CD4-positive, alpha-beta T cell (primary cell): ENCODE measurements at places on chromosomes 6 and 20.

GRCh38 chr20:34871966-34872621, 562 bp downstream of the GGT7 start:
- no peak for DNase-seq
- H3K27ac ChIP-seq, result peak overlapping the region; percentile 14
- H3K4me3 ChIP-seq, result peak overlapping the region; percentile 61
- no peaks in the 10 kb centered on the region for H3K27me3 ChIP-seq
- H3K4me1 ChIP-seq, result peaks cover 52% of the 10 kb centered on the region

DNA sequence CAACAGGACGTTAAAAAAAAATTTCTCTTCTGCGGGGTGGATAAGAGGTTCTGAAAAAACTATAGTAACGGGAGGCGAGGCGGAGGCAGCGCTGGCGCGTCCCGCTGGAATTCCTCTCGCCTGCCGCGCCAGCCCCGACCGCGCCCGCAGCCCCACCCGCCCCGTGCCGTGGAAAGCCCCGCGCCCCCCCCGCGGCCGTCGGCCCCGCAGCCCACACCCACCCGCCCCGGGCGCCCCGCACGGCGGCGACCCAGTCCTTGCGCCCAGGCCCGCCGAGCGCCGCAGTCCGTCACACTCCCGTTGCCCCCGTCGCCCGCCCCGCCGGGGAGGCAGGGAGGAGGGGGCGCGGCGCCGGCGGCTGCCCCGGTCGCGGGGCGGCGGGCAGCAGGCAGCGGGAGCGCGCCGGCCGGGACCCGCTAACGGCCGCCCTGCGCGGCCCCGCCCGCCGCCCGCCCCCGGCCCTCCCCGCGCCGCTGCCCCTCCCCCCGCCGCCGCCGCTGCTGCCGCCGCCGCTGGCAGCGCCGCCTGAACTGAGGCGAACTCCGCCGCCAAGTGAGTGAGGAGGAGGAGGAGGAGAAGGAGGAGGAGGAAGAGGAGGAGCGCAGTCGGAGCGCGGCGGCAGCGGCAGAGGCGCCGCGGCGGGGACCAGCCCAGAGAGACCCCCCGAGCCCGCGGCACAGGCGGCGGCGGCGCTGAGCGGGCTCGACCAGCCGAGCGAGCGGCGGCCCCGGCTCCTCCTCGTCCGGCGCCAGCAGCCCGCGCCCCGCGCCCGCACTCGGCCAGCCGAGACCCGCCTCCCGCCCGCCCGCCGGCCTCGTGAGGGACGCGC, at the start of gene QKI:
TSS of gene QKI (plus strand) at position 602 of the 829 bp plus-strand sequence. CDS start 476 bp downstream, outside the sequence.
- H3K4me1 ChIP-seq, result peaks cover 3% of the 10 kb centered on the region
- H3K27me3 ChIP-seq, result no peaks in the 10 kb centered on the region
- H3K4me3 ChIP-seq, result peak within 1 kb of the TSS; percentile 83
- H3K27ac ChIP-seq, result peak within 1 kb of the TSS; percentile 93

DNA sequence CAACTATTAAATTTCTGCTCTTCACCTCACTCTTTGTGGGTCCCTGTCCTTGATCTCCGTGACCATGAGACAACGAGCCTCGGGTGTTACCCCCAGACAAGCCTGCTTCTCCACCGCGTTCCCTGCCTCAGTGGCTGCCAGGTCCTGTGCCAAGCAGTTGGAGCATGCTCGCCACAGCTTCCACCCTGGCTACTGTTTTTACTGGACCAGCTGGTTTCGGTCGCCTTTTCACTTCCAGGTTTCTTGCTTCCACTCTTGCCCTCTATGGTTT, 5.6 kb downstream of the TP53RK start:
- H3K36me3 ChIP-seq, result peaks cover 33% of the 10 kb centered on the region
- H3K27me3 ChIP-seq, result no peaks in the 10 kb centered on the region
- peaks cover 35% of the 10 kb centered on the region for H3K4me1 ChIP-seq
- H3K27ac ChIP-seq, result no peak overlapping the region
- DNase-seq, result no peak

- H3K4me3 ChIP-seq, result no peak overlapping the region
- H3K27me3 ChIP-seq, result no peaks in the 10 kb centered on the region
- H3K27ac ChIP-seq, result no peak overlapping the region
- H3K36me3 ChIP-seq, result no peaks in the 10 kb centered on the region
Measured at GRCh38 chr20:53929974-53930650, 140.3 kb downstream of the BCAS1 start.

- H3K27me3 ChIP-seq, result no peaks in the 10 kb centered on the region
- H3K36me3 ChIP-seq, result no peaks in the 10 kb centered on the region
Measured at GRCh38 chr20:60052322-60052721, 94.1 kb downstream of the CDH26 start.

DNA sequence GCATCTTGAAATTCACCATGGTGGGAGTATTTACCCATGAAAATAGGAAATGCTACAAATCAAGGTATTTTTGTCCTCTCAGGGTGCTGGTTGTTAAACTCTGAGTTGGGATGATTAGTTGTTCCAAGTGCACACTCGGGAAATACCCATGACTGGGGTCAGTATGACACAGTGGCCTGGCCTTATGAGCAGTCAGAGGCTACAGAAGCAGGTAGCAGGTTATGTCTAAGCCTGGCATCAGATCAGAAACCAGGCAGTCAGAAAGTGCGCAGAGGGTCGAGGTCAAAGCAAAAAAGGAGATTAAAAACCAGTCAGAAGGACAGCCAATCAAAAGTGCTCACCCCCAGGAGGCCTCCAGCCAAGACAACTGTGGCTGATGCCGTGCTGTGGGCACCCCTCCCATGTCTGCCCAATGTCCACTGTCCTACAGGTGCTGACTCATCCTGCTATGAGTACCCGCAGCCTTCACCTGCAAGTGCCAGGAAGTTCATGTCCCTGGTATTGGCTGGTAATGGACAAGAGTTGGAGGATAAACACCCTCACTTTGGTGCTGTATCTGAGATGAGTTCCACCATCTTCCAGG, 117.4 kb upstream of the SLC24A3 start:
- H3K27me3 ChIP-seq, result no peaks in the 10 kb centered on the region
- H3K4me1 ChIP-seq, result no peaks in the 10 kb centered on the region
- H3K36me3 ChIP-seq, result no peaks in the 10 kb centered on the region
- no peak overlapping the region for H3K27ac ChIP-seq

DNA sequence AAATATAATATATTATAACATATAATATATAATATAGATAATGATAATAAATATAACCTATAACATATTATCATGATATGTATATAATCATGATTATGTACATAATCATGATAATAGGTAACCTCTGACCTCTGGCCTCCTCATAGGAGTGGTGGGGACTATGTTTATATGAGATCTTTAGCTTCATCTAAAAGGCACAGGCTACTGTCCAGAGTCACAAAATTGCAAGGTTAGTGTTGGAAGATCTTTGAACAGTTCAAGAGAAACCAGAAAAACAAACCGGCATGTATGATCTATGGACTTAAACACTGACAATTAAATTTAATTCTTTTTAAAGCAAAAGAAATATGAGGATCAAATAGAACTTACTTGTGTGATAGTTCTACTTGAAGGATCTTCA, 55.7 kb upstream of the TINAG start:
- no peak for DNase-seq
- H3K27ac ChIP-seq, result no peak overlapping the region
- H3K4me3 ChIP-seq, result no peak overlapping the region
- no peaks in the 10 kb centered on the region for H3K4me1 ChIP-seq
- no peaks in the 10 kb centered on the region for H3K36me3 ChIP-seq

DNA sequence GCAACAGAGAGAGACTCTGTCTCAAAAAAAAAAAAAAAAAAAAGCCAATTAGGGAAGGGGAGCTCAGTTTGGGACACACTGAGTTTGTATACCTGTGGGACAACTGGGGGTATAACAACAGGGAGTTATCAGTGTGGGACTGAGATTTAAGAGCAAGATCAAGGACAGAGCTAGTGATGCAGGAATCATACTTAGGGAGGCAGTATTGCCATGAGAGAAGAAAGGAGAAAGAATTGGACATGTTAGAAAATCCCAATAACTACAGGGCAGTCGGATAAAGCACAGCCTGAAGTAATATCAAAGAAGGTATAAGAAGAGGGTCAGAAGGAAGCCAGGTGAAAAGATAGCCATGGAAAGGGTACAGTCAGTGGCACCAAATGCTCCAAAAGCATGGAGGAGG, 121.2 kb downstream of the PTPRT start:
- H3K36me3 ChIP-seq, result no peaks in the 10 kb centered on the region
- H3K4me3 ChIP-seq, result no peak overlapping the region
- no peak for DNase-seq
- no peak overlapping the region for H3K27ac ChIP-seq

DNA sequence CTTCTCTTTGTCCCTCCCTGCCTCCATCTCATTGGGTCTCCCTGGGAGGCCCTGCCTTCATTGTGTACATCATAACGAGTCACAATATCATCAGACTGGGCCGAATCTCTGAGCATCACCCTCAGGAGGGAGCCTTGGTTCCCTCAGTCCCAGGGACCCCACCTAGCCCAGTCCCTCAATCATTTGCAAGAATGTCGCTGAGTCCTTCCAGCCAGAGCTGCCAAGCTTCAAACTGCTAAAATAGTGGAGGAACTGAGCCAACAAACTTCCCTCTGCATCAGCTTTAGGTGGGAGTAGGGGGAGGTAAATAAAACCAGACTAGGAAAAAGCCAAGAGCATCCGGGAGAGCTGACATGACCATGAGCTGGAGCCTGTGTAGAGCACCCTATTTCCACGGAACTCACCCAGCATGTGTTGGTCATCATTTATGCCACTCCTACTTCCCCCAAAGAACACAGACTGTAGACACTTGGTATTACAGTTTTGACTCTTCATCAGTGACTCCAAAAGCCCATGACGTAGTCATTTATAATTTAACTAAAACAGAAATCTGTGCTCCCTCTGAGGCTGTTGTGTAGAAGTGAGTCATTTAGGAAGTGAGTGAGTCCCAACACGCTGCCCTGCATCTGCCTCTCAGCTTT, 28.8 kb upstream of the IL17A start:
- no peak overlapping the region for H3K4me3 ChIP-seq
- no peaks in the 10 kb centered on the region for H3K4me1 ChIP-seq
- no peak overlapping the region for H3K27ac ChIP-seq
- DNase-seq, result no peak
- no peaks in the 10 kb centered on the region for H3K36me3 ChIP-seq
- H3K27me3 ChIP-seq, result peaks cover 6% of the 10 kb centered on the region

GRCh38 chr6:158516098-158516497, 43.8 kb upstream of the TMEM181 start:
- DNase-seq, result no peak
- H3K27me3 ChIP-seq, result peaks cover 2% of the 10 kb centered on the region
- H3K4me1 ChIP-seq, result peaks cover 42% of the 10 kb centered on the region
- no peaks in the 10 kb centered on the region for H3K36me3 ChIP-seq

DNA sequence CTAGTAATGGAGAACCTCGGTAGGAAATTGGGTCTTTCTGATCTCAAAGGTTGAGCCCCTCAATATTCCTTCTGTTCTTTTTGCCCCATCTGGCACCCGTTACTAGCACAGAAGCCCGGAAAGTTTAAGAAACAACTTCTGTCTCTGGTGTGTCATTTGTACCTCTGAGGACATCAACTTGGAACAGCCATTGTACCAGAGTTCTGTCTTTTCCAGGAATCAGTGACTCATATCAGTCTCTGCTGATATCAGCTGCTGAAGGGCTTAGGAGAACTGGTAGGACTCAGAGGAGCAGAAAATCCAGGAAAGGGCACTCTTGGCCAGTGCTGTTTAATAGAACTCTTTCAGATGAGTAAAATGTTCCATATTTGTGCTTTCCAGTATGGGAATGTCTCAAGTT, 78.3 kb upstream of the CHD6 start:
- no peak for DNase-seq
- no peak overlapping the region for H3K27ac ChIP-seq
- H3K4me3 ChIP-seq, result no peak overlapping the region
- no peaks in the 10 kb centered on the region for H3K36me3 ChIP-seq
- H3K27me3 ChIP-seq, result no peaks in the 10 kb centered on the region
- peaks cover 14% of the 10 kb centered on the region for H3K4me1 ChIP-seq

DNA sequence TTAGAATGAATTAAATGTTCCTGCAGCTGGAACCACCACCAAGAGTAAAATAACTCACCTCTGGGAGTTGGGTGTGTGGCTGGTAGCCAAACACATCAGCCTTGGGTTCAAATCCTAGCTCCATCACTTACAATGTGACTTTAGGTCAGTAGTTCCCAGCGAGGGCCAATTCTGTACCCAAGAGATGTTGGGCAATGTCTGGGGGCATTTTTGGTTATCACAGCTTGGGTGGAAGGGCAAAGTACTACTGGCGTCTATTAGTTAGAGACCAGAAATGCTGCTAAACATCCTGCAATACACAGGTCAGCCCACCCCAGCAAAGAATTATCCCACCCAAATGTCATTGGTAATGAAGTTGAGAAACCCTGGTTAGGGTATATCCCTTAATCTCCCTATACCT, 48.8 kb downstream of the SLC13A3 start:
- no peak for DNase-seq
- peaks cover 2% of the 10 kb centered on the region for H3K27me3 ChIP-seq
- H3K4me1 ChIP-seq, result no peaks in the 10 kb centered on the region
- H3K36me3 ChIP-seq, result no peaks in the 10 kb centered on the region

DNA sequence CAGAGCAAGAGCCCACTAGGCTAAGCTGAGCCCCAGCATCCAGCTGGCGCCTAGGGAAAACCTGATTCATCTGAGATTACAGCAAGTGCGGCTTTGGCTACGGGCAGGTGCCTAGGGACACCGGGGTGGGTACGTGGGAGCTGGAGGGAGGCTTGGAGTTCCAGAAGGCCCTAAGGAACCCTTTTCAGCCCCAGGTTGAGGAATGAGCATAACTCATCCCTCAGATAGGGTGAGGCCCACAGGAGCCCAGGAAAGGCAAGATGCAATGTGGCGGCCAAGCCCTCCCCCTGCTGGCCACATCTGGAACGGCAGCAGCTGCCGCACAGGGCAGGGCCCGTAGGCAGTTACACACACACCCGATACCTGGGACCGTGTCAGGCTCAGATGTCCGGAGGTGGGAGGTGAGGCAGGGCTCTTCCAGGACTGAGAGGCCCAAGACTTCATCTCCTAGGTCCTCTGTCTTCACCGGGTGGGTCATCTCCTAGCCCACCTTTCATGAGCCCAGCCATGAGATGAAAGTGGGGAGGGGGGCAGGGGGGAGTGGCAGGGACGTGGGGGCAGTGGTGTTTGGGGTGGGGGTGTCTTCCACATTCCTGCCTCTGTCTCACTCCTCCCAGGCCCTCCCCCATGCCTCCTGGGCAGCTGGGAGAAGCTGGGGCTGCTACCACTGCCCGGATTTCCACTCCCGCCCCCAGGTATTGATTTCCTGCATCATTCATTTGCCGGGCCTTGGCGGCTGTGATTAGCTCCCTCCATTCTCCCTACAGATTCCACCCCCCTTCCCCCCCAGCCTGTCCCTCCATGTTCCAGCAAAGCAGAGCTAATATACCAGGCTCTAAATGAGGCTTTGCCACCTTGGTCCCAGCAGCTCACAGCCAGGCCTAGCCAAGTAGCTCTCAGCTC, 5.5 kb downstream of the MDGA1 start:
- peaks cover 16% of the 10 kb centered on the region for H3K27me3 ChIP-seq
- no peak overlapping the region for H3K27ac ChIP-seq
- peak; percentile 75 for DNase-seq
- H3K36me3 ChIP-seq, result no peaks in the 10 kb centered on the region
- H3K4me1 ChIP-seq, result peaks cover 33% of the 10 kb centered on the region
- no peak overlapping the region for H3K4me3 ChIP-seq
